ENCODE measurements at places on chromosomes 13 and 19. TPM values are rescaled to one million over a fixed set of nuclear protein-coding genes. Genes with fewer than 3 reads are reported as not detected.

DNA sequence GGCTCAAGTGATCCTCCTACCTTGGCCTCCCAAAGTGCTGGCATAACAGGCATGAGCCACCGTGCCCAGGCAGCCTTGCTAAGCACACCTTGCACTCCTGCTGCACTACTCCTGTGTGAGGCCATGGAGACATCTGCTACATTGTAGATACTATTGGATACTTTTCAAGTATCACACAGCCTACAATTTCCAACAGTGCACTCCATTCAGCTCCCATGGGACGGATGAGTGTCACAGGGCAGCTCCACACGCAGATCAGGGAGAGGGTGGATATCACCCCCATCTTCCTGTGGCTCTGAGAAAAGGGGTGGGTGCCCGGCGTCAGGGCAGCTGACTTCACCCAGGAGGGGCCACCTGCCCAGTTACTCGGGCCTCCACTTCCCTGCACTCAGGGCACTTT, 39.1 kb upstream of the CCNE1 start:
- DNase-seq: no peak

- no peak for DNase-seq
Observed at GRCh38 chr19:32798201-32798600, 71.4 kb downstream of the SLC7A9 start.

GRCh38 chr13:94113245-94113644, 366.2 kb downstream of the DCT start:
- no peak for DNase-seq

- no peak for DNase-seq
Observed at GRCh38 chr19:5250127-5250659, 90.4 kb downstream of the PTPRS start.

DNA sequence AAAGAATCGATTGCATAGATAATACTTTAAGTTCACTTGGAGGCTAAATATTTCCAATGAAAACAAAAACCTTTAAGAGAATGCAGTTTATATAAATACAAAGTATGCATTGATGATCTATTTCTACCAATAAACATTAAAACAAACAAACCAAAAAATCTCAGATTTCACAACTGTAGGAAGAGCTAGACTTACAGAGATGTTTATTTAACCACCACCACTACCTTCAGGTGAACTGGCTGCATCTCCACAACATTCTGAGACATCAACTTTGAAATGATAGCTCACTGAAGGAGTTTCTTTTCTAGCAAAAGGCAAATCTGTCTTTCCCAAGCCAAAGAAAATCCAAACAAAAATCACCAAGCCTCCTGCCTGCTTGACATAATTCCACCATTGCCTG, 44.2 kb downstream of the FOXO1 start:
- DNase-seq: no peak

PSG11 gene
- not detected for total RNA-seq

CGB8 gene
- total RNA-seq: not detected

- no peak for DNase-seq
Observed at GRCh38 chr19:44894052-44894400, 3.0 kb downstream of the TOMM40 start.

- no peak for DNase-seq
Observed at GRCh38 chr13:101869553-101869952, 417.1 kb downstream of the ITGBL1 start.

DNA sequence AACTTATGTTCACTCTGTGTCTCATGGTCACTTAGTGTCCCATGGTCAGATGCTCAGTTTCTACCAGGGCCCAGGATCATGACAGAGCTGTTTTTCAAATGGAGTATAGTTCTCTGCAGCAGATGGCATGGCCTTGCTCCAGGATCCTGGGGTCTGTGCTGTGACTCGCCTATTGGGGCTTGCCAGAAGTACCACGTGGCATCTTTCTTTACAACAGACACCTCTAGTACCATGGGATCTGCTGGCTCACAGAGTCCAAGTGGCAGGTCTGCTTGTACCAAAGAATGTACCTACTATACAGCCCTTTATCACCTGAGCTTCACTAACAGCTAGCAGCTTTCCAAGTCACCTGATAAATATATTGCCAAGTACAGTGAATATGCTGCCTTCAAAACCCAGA, 6.0 kb upstream of the RNF6 start:
- no peak for DNase-seq

GRCh38 chr19:33246709-33247440, 21.2 kb upstream of the SLC7A10 start:
- DNase-seq: no peak

DNA sequence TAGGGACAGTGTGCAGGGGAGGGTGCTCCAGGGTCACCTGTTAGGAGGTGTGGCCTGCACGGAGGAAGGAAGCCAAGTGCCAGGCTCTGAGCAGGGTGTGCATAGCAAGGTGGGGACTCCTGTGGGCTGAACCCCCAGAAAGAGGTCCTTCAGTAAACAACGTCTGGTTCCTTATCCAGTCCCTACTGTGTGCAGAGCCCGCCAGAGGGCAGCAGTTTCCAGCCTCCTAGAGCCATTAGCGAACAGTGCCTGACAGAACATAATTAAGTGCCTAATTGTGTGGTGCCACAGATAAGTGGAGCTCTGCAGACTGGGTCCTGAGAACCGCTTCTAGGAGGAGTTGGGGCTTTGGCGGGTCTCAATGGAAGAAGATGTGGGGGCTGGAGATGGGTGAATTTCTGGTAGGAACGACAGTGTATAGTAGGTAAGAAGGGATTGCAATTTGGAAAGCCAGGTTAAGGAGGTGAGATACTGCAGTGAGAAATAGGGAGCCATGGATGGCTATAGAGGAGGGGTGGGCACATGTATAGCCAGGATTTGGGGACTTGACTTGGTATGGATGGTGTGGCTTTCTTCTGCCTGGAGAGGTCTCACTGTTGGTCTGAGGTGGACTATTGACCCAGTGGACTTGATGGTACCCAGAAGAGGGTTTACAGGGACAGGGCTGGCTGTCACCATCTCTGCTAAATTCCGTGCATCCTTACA, 323.1 kb downstream of the ZNF536 start:
- no peak for DNase-seq

DNA sequence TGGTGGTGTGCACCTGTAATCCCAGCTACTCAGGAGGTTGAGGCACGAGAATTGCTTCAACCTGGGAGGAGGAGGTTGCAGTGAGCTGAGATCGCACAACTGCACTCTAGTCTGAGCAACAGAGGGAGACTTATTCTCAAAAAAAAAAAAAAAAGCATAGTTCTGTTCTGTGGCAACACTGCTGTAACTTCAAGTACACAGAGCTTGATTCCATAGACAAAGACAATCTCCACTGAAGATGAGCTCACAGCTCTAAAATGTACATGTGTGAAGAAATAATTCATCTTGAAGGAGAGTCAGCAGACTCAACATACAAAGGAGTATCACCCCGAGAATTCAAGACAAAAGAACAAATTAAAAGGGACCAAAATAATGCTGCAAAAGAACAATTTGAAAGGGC, 47.8 kb downstream of the KCTD15 start:
- no peak for DNase-seq

DNA sequence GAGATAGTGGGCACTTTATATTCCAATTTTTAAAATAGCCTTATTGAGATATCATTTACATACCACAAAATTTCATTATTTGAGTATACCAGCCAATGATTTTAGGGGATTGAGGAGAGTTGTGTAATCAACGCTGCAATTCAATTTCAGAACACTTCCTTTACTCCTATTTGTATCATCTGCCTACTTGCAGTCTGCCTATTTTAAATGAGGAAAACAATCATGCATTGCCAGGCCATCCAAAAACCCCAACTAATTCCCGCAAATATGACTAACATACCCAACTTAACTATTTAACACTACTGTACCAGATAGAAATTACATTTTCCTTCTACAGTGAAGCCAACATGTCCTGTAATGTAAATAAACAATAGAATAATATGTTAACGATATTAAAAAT, 26.7 kb downstream of the CAB39L start:
- no peak for DNase-seq
